ENCODE measurements at places on chromosomes 2 and 18. TPM values are rescaled to one million over a fixed set of nuclear protein-coding genes. Genes with fewer than 3 reads are reported as not detected.

The C1QL2 gene
- total RNA-seq = not detected

DNA sequence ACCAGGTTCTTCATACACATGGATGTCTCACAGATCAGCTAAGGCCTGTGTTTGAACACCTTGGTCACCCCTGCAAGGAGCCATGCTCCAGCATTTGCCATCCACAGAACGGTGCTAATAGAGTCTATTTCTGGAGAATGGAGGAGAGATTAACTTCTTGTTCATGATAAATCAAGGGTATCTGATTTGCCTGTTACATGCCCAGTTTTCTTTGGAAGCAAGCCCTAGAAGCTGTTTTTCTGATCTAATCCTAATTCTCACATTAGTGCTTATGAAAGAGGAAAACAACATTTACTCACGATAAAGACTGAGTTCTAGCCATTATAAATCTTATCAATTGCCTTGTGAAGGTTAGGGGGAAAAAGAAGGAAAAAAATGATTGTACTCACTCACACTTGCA lies 119.6 kb upstream of the DTNA start:
- DNase-seq = no peak

GRCh38 chr2:80338794-80339193 lies 34.2 kb upstream of the LRRTM1 start:
- DNase-seq = no peak

DNA sequence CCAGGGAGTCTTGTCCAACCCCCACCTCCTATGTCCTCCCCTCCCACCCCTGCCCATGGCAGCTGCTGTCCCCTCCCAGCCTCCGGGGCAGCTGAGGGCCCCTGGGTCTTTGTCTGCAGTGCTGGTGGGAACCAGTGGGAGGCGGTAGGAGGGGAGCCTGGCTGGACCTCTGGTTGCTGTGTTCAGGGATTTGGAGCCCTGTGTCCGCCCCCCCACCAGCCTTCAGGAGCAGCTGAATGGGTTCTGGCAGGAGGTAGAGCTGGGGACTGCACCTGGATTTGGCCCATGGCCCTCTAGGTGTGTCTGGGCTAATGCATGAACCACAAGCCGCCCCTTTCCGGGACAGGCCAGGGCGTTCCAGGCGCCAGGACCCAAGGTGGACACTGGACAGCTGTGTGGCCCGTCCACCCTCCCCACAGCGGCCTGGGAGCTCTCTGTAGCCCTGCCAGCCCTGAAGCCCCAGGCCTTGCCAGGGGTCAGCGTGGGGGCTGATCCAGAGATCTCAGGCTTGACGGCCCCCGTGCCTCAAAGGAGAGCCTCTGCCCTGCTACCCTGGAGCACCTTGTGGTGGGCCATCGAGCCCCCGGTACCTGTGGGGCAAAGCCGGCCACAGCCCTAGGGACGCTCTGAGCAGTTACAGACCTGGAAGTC lies 25.4 kb downstream of the GPC1 start:
- DNase-seq = no peak

DNA sequence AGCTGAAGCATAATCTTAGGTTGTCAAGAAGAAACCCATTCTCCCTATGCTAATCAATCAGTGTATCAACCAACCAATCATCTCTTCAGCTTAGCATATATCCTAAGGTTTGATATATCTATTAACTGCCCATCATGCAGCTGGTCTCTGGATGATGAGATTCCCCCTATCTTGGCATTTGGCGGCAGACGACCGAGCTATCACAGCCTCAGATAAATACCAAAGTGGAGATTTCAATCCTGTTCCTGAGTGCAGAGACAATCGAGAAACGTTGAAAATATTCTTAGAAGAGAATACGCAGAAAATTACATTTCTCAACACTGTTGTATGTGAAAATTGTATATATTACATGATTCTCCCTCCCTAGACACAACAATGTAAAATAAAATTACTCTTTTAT lies 259.0 kb upstream of the SIX3 start:
- no peak for DNase-seq

DNA sequence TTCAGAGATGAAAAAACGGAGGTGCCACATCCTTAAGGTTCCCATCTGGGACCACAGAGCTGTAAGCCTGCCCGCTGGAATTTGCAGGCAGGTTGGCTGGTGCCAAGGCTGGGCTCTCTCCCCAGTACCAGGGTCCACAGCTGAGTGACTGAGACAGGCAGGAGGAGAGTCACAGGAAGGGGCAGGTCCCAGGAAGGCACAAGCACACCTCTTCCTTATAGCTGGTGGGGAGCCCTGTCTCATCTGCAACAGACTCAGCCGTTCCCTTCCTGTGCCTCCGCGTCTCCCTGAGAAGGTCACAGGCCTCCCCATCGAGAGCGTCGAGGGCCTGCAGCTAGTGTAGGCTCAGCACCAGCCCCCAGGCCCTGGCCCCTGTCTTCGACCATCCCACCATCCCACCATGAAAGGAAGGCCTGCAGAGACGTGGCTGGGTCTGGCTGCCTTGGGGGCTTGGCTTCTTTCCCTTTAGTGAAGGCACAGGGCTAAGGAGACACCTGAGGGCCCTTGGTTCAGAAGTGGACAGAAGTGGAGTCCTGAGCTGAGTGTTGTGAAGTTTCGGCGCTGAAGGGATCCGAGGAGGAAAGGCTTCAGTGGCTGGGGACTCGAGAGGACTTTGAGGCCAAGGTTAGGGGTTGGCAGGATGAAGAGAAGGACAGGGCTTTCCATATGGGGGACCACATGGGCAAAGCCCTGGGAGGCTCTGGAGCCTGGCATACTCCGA lies 26.8 kb downstream of the GLI2 start:
- DNase-seq = no peak

DNA sequence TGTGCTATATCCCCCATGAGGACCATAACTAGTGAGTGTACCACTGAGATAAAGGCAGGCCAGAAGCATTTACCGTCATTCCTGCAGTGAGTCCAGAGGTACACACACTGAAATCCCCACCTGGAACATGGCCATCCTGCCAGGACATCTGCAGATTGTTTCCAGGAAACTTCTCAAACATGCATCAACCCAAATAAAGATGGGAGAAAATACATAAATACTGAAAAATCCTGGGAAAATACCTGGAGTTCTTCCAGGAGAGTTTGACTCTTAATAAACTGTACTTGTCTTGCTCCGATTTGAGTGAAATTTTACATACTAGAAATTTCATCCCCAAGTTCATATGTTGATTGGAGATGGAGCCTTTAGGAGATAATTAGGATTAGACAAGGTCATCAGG lies 388.1 kb upstream of the KLHL29 start:
- no peak for DNase-seq

The TUBA4B gene
- not detected for total RNA-seq

Data from H4 (cell line).